ENCODE measurements at places on chromosomes 1 and 21. TPM values are rescaled to one million over a fixed set of nuclear protein-coding genes. Genes with fewer than 3 reads are reported as not detected.

DNA sequence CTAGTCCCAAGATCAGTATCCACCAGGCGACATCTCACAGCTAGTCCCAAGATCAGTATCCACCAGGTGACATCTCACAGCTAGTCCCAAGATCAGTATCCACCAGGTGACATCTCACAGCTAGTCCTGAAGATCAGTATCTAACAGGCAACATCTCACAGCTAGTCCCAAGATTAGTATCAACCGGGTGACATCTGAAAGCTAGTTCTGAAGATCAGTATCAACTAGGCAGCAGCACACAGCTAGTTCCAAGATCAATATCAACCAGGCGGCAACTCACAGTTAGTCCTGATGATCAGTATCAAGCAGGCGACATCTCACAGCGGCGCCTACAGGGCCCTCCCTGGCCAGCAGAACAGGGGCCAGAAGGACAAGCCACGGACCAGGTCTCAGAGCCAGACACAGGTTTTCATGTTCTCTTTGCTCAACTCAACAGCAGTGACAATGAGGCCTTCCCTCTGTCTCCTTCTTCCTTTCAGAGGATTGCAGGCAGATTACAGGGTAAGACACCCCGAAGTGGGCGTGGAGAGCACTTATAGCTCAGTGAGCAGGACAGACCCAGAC lies 32.5 kb downstream of the NPHP4 start:
- peaks cover 11% of the 10 kb centered on the region for H3K4me1 ChIP-seq
- no peak for DNase-seq
- H3K27me3 ChIP-seq, result no peaks in the 10 kb centered on the region
- H3K27ac ChIP-seq, result no peak overlapping the region
- H3K4me3 ChIP-seq, result no peak overlapping the region

GRCh38 chr1:205813755-205814058 lies 709 bp upstream of the SLC41A1 start:
- H3K4me1 ChIP-seq, result peaks cover 42% of the 10 kb centered on the region
- peaks cover 21% of the 10 kb centered on the region for H3K36me3 ChIP-seq
- H3K4me3 ChIP-seq, result peak overlapping the region; percentile 81
- no peaks in the 10 kb centered on the region for H3K27me3 ChIP-seq
- no peak for DNase-seq
- H3K27ac ChIP-seq, result peak overlapping the region; percentile 83

DNA sequence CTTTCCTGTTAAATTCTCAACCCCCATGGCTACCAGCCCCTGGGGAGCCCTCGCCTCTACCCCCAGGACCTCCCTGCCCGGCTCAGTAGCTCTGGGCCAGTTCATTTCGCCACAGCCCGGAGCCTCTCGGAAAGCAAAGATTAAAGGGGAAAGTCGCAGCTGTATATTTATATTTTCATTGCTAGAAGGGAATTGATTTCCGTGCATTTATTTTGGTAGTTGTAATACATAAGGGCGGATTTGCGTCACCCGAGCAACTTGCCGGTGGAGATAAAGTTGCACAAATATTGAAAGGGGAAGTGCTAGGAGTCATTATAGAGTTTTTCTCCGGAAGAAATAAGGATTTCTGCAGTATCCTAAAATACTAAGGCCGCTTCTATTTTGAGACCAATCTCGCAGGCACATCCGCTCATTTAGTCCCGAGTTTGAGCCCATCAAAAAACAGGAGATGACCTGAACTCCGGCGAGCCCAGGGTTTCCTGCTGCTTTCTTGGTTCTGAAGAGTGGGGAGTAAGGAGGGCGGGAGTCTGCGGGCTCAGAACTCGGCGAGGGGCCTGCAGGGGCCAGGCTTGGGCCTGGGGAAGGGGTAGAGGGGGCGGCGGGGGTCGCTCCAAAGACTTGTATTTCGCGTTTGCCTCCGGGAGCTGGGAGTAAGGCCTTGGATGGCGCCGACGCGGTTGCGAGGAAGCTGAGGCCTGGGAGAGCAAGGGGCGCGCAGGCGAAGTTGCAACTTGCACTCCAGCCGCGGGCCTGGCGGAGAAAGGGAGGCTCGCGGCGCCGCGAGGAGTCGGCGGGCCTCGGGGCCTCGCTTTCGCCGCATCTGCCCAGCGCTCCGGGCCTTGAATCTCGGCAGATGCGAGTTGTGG lies 2.5 kb upstream of the HLX start:
- no peaks in the 10 kb centered on the region for H3K36me3 ChIP-seq
- H3K4me1 ChIP-seq, result peaks cover 37% of the 10 kb centered on the region
- H3K4me3 ChIP-seq, result no peak overlapping the region
- H3K27ac ChIP-seq, result no peak overlapping the region
- H3K27me3 ChIP-seq, result peaks cover 75% of the 10 kb centered on the region

DNA sequence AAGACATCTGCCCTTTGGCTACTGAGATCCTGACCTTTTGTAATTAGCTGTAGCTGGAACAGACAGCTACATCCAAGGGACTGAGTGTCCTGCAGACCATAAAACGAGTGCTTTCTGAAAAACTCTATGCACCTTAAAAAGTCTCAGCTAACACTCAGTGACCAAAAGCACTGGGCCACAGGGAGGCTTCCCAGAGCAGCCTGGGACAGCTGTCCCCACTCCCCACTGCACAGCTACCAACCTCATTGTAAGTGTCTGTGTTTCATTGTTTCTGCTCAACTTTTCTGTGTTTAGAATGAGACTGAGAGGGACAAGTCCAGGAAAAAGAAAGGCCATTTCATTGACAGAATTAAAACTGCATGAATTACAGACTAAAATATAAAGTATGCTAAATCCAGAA lies 80.7 kb downstream of the SMYD2 start:
- DNase-seq, result no peak
- peaks cover 3% of the 10 kb centered on the region for H3K36me3 ChIP-seq
- H3K4me1 ChIP-seq, result peaks cover 7% of the 10 kb centered on the region

Gene CFAP410
- total RNA-seq, result 7.3 TPM

Gene CFAP107
- not detected for total RNA-seq

Gene ERICH3
- not detected for total RNA-seq

Gene PLA2G4A
- 0.53 TPM for total RNA-seq

Gene PHGDH
- total RNA-seq, result 198 TPM

Gene SLC26A9
- total RNA-seq, result not detected

Gene CR1L
- total RNA-seq, result not detected
